Stimulated activated CD8-positive, alpha-beta memory T cell treated with anti-CD3 and anti-CD28 coated beads, Interleukin-4, amount 100 ng/mL, for 48 hours (primary cell): ENCODE measurements at places on chromosomes 5 and 9.

- DNase-seq: peak; percentile 73
Observed at GRCh38 chr9:19471737-19472648, 63.2 kb downstream of the ACER2 start.

GRCh38 chr5:100902440-100903038 lies 543 bp downstream of the ST8SIA4 start:
- peak; percentile 42 for DNase-seq

DNA sequence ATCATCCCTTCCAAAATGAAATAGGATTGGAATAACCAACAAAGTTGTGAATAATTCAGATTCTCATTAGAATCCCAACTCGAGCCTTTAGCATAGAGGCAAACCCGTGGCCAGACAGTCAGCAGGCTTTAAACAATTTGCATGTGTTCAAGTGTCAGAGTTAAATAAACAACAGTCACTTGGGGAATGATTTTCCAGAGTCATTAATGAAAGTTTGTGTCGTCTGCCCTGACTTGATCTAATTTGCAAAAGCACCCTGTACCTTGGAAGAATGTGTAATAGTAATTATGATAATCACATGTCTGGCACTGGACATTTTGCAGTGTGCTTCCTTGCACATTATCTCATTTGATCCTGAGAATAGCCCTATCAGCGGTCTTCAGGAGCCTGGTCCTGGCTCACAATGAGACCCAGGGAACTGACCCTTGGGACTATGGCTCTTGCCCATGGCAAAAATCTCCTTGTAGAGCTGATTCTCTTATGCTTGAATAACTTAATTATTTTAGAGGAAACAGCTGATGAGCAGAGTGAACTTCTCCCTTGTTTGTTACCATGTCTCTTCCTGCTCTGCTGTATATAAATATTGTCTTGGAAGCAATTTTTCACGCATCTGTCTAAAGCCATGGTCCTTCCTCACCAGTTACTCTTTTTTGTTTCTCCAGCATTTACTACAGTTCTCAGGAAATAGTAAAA lies 272.7 kb downstream of the NR3C1 start:
- DNase-seq: no peak

- DNase-seq: no peak
Observed at GRCh38 chr5:169173372-169173771, 127.6 kb downstream of the SLIT3 start.

DNA sequence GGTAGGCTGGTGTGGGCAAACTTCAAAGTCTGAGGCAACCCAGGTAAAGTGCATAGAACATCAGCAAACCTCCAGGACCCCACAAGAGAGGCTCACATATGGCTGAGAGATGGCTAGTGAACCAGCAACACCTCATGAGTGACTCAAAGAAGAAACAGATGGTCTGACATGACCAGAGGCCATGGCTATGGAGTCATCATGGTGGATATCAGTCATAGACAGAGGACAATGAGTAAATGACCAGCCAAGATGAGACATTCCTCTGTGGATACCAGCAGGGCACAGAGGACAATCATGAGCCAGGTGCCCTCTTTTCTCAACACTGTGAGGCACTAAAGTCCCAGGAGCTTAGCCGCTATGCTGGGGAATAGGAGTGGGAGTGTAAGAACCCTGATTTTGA lies 180.8 kb downstream of the RASEF start:
- DNase-seq: no peak

DNA sequence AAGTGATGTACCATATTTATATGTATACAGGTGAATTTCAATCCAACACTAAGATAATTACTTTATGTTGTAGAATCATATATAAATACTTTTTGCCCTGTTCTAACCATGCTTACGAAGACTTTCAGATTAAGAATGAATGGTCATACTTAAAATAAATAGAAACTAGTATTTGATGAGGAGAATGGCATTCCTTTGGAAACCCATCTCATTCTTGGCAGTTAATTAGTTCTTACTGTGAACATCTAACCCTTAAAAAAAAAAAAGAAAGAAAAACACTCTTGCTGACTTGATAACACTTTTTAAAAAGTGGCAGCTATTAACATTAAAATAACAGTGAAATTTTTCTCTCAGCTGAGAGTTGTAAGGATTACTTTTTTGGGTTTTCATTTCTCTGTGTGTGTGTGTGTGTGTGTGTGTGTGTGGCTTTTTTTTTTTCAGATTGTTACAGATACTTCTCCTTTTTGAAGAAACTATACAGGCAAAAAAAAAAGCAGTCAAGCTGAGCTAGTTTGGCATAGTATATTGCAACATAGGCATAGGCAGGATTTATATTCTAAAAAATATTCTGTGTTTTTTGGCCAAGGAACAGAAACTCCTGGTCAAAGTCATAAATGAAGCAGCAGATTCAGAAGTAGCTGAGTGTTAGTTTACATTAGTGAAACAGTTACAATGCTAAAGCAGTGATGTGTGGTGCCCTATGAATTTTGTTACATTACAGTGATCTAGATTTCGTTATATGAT lies 163.5 kb downstream of the CD180 start:
- DNase-seq: no peak

- DNase-seq: no peak
Observed at GRCh38 chr9:136259517-136259813, 13.9 kb upstream of the QSOX2 start.

DNA sequence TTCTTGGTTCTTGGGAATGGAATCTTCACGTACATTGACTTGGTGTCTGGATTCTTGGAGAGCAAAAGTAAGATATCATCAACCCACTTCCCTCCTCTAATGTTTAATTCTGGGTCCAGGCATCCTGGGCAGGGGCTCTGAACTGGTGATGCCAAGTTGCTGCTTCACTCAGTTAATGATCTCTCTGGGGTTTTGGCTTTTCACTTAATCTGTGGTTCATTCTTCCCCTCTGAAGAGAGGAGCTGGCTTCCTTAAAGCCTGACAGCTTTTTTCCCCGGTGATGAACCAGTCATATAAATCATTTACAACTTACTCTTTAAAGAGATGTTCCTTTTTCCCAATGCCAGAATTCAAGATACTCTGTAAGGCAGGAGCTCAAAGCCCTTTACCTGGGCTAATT lies 65.9 kb downstream of the ARHGAP26 start:
- DNase-seq: no peak

- peak; percentile 39 for DNase-seq
Observed at GRCh38 chr5:69493396-69494133, 975 bp downstream of the OCLN start.
